ENCODE measurements at places on chromosomes 16 and 17.

DNA sequence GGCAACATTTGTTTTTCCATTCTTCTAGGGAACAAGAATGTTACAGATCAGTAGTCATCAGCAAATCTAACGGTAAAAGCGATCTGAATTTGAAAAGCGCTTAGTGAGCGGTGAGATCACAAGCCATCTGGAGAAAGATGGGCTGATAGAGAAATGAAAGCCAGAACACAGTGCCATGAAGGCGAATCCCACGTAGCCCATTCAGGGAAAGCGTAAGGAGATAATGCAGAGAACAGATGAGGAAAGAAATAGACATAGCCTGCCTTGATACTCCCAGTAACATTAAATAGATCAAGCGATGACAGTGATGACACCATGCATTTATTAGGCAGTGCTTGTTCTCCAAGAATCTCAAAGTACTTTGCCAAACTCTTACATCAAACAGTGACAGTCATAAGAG is 183.1 kb upstream of the PSMD7 start:
- DNase-seq, result no peak

DNA sequence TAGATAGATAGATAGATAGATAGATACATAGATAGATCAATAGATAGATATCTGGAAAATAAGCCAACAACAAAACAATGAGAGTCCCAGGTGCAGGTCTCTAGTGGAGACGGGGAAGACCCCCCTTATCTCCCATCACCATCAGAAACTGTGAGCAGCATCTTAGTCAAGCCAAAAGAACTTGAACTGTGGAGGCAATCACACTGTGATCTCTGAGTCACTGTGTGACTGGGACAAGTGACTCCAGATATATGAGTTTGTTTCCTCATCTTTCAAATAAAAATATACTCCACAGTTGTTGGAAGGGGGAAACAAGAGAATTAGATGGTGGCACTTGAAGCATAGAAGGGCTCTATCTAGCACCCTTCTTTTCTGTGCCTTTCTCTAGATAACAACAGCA is 42.1 kb downstream of the NOG start:
- no peak for DNase-seq

- DNase-seq, result no peak
These were observed 5.1 kb upstream of the FOXL1 start for GRCh38 chr16:86573215-86573614.

GRCh38 chr17:78306913-78307312 is 53.0 kb downstream of the SOCS3 start:
- DNase-seq, result no peak

- DNase-seq, result no peak
These were observed 3.7 kb upstream of the MSRB1 start for GRCh38 chr16:1946495-1947368.

GRCh38 chr16:86971251-86971650 is 345.9 kb downstream of the C16orf95 start:
- DNase-seq, result no peak

- DNase-seq, result no peak
These were observed 41.7 kb downstream of the BRIP1 start for GRCh38 chr17:61821655-61822054.

DNA sequence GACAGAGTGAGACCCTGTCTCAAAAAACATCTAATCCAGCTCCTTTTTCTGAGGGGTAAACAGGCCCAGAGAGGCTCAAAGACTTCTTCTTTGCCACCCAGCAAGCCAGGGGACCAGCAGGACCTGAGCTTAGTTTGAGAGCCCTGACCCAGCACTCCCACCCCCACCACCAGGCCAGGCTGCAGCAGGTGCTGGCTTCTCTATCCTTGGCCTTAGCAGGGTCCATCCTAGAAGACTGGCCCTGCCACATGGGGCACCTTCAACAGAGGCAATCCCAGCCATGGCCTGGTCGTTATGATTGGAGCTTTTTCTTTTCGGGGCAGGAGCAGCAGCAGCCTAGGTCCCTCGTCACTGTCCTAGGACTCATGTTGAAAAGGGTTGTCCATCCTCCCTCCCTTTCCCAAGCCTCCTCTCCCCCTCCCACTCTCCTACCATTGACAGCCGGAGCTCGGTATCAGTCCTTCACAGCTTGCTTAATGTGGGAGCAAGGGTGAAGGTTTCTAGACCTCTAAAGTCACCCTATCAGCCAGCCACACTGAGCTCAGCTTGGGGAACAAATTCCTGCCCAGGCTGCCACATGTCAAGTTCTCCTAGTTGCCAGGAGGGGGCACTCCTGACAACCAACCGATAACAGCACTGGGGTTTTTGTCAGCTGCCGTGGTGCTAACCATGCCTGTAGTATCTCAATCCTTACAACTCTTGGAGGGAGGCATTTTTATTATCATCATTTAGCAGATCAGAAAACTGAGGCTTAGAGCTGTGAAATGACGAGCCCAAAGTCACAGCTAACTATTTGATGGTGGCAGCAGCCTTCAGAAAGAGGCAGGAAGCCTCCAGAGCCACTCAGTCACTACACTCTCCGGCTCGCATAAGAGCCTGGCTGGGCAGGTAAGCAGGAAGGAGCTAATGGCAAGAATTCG is 11.2 kb downstream of the MRPL27 start:
- DNase-seq, result peak; percentile 70

DNA sequence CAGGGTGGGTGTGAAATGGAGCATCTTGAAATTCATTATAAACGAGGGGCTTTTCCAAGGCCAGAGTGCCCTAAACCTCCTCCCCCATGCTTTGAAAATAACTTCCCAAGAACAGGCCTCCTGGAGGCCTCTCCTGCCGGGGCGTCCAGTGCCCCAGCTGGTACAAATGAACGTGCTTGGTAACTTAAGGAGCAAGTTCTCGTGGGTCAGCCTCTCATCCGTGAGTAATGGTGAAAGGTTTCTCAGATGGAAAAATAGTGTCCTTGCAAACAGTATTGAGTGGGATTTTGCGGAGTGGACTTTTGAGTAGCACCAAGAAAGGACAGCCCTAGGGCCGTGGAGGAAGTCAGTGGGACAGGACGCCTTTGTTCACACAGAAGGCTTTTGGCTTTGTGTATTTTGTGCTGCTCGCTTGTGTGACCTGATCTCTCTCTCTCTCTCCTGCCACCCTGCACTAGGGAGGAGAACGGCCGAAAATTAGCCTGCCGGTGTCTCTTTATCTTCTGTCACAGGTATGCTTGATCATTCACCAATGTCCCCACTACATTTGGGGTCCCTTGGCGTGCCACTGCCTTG is 34.6 kb downstream of the CLEC16A start:
- no peak for DNase-seq

GRCh38 chr16:82331974-82332750 is 162.1 kb upstream of the MPHOSPH6 start:
- DNase-seq, result no peak

DNA sequence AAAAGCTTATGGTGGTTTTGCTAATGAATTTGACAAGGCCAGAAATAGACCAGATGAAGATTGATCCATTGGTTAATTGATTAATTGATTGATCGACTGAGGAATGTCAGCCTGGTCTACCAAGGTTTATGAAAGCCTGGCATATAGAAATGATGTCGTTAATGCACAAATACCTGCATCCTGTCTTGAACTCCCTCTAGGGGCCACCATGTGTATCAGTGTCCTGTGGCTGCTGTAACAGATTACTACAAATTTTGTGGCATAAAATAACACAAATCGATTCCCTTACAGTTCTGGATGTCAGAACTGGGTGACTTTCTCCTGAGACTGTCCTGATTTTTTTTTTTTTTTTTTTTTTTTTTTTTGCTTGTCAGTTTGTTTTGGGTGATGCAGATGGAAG is 553.2 kb downstream of the MAF start:
- DNase-seq, result no peak

DNA sequence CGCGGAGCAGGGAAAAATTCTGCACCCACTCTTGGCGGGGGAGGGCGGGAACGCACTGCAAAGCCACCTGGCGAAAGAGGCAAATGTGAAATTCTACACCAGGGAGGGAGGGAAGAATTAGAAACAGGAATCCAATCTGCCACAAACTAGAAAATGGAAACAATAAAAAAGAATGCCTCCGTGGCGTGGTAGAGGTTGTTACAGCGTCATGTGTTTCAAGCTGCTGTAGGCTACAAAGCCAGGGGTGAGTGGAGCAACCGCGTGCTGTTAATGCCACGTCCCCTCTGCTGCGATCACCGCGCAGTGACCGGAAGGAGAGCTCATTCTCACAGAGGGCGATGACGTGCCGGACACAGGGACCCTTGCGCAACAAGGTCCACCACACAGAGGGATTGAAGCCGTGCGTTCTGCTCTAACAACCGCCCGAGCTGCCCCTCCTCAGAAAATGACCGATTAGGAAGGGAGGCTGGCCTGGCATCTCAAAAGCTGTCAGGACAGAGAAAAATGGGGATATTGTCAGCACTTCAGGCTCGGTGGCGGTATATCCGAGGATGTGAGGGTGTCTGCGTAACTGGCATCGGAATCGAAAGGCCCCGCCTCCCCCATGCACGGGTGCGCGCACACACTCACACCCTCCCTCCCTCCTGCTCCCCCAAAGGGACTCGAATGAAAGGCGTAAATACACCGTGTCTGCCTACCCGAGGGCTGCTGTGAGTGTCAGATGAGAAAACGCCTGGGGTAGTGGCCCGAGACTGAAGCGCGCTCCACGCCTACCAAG is 70.8 kb upstream of the TNRC6C start:
- DNase-seq, result peak; percentile 77

DNA sequence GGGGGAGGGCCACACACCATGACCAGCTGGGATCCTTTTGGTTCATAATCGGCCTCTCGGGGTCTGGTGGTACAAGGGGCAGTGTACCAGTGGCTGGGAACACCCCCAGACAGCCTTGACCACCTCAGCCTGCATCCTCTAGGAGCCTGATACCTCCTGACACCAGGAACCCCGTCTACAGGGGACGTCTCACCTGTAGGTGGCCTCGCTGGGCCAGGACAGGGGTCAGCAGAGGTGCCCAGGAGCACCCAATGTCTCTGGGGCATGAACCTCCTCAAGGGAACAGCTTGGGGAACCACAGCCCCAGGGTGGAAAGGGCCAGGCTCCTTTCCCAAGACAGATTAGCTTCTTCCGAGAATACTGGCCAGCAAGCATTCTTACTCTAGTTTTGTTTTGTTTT is 2.5 kb upstream of the METRNL start:
- DNase-seq, result no peak

DNA sequence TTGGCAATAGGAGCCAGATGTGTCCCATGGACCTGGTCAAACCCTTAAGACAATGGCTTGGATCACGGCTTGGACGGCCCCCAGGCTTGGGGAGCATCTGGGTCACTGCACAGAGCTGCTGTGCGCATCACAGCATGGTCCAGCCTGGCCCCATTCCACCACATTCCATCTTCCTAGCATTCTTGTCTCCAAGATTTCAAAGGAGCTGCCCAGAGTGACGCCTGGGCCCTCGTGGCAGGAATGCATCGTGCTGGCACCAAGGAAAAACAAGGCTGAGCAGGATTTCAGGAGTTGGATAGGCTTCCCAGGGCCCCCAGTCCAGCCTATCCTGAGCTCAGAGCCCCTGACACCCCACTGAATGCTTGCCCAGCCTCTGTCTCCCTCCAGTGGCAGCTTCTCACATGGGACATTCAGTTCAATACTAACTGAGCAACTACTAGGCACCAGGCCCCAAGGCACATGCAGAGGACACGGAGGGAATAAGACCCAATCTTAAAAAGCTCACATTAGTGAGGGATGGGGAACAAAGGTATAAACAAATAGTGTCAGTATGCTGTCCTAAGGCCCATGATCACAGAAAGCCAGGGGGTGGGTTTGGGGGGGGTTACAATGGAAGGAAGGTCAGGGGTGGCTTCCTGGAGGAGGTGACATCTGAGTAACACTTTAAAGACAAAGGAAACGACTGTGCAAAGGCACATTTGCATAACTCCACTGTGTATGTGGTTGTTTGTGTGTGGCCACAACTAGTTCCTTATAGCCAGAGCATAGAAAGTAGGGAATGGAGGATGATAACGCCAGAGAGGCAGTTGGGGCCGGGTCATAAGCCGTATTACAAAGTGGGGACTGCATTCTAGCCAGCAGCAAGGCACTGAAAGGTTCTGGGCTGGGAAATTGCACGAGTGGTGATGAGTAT is 34.1 kb downstream of the TK2 start:
- no peak for DNase-seq

DNA sequence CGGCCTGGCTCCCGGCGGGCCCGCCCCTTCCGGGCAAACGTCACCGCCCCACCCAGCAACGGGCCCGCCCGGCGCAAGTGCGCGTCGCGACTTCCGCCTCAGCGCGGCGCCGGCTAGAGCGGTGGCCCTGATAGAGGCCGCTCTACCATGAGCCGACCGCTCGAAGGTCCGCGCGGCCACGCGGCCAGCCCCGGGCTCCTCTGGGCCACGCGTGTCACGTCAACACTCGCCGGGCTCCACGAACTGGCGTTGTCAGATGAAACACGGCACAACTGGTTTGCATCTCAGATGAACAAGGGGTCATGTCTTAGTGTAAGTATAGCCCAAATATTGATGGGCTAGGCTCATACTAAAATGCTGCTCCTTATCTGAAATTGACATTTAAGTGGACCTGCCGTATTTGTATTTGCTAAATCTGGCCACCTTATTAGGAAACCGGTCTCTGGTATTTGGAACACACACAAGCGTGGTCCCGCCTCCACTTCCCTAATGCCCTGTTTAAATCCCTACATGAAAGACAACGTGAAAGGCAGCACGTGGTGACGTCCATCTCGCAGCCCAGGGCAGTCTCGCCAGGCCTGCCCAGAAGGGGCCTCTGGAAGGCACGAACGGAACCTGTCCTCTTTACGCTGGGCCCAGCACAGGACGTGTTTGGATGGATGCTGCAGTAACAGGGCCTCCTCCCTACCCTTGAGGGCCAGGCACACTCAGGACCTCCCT is at the start of gene ZNF598:
Gene ZNF598 (minus strand): TSS at position 31 of the 720 bp plus-strand sequence.
- DNase-seq, result peak; percentile 73

GRCh38 chr17:4600563-4600962 is 16.2 kb downstream of the SMTNL2 start:
- DNase-seq, result no peak

DNA sequence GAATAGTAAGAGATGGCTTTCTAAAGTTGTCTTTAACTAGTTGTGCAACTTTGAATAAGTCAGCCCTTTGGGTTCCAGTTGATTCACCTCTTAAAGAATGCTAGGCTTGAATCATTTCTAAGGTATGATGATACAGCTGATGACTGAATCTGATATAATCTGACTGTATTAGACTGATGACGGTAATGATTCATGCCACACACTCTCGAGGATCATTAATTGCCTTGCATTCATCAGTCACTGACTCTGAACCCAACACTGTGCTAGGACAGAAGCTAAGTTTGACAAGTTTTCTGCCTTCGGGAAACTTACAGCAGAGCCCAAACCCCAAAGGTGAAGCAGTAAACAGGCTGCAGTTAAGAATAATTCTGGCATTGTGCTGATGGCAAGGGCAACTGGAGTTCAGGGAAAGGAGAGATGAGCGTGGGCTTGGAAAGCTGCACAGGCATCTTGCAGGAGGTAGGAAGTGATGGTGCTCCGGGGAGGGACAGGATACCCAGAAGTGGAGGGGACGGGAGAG is 25.8 kb downstream of the ASIC2 start:
- DNase-seq, result no peak

GRCh38 chr17:35817196-35817595 is 7.9 kb downstream of the TAF15 start:
- DNase-seq, result no peak

Measured in naive thymus-derived CD4-positive, alpha-beta T cell (primary cell).